KG1 (cell line): ENCODE measurements at places on chromosomes 16 and 17.

DNA sequence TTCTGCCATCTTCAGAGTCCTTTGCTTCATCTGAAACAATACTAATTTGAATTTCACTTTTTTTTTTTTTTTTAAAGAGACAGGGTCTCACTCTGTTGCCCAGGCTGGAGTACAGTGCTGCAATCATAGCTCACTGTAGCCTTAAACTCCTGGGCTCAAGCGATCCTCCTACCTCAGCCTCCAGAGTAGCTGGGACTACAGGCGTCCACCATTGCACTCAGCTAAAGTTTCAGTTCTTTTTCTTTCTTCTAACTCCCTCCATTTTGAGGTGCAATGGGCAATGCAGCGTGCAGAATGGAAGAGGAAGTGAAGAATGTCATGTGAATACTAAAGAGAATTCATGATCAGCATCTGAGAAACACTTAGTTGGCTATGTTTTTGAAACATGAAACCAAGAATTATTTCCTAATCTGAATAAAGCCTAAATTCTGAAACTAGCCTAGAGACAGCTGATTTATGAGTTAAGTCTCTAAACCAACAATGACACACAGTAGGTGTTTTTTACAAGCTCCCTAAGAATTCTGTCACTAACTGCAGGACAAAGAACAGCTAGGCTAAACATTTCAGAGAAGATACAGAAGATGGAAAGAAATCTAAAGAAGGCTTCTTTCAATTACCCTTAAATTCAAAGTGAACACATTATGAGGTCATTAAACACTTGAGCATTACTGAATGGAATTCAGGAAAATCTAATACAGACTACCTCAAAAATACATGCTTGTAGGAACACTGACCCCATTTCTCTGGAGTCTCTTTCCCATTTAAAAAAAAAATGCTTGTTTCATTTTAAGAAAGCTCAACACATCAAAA lies 21.0 kb downstream of the SNN start:
- DNase-seq = no peak

GRCh38 chr16:24580665-24581064 lies 41.3 kb downstream of the RBBP6 start:
- no peak for DNase-seq

- no peak for DNase-seq
Measured at GRCh38 chr16:20762404-20763123, 1.2 kb upstream of the ACSM3 start.

DNA sequence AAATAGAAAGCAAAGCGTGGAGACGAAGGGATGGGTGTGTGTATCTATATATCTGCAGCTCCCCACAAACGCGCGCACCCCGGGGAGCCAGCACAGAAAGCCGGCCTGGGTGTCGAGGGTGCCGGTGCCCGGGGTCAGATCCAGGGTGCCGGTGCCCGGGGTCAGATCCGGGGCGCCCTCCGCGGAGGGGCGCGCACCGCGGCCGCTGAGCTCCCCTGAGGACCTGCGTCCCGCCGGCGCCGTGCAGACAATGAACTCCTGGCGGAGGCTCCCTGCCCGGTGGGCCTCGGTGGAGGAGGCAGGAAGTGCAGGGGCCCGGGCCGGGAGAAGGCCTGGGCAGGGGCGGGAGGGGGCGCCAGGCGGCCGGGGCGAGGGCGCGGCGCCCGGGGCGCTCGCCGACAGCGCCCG lies 1.1 kb downstream of the ZNF423 start:
- DNase-seq = no peak

GRCh38 chr17:69552986-69553667 lies 138.6 kb downstream of the MAP2K6 start:
- DNase-seq = no peak

DNA sequence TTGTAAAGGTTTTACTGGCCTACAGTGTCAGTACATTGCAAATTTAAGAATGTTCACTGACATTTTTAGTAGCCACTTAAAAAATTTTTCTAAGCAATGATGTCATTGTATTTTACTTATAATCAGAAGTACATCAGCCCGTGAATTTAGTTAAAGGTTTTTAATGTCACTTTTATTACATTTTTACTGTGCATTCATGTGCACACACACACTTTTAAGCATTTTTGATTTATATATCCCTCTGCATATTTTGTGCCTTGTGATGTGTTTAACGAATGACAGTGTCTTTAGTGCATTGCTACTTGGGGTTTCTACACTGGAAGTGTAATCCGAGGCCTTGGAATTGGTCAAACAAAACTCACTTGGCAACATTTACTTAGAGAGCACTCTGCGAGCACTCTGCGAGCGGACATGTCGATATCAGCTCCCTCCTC lies 190.4 kb downstream of the WWOX start:
- no peak for DNase-seq

DNA sequence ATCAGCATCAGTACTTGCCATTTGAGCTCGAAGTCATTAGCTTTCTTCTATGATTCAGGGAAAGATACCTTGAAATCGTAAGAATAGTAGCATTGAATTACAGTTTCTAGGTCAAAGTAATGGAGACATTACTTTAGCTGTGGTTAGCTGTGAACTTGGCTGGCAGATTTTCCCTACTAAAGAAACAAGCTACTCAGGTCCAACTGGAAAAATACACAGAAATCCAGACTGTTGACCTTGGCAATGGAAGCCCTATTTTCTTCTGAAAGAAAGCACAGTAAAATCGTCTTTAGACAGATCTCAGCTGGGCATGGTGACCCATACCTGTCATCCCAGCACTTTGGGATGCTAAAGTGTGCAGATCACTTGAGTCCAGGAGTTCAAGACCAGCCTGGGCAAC lies 13.4 kb upstream of the DNAJA2 start:
- DNase-seq = no peak

DNA sequence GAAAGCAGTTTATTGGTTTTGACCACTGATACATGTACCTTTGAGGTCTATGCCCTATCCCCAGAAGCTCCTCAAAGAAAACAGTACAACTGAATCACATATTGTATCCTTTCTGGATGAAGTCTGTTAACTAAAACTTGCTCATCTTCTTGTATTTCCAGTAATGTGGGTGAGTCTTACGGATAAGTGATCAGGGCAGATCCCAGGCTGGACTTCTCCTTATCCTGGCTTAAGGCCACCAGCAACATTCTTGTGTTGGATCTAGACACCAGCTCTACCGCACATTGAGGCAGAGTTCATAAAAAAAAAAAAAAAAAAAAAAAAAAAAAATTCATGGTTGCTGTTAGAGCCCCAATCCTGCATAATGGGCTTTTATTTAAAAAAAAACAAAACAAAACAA lies 536.7 kb upstream of the HSBP1 start:
- DNase-seq = no peak

DNA sequence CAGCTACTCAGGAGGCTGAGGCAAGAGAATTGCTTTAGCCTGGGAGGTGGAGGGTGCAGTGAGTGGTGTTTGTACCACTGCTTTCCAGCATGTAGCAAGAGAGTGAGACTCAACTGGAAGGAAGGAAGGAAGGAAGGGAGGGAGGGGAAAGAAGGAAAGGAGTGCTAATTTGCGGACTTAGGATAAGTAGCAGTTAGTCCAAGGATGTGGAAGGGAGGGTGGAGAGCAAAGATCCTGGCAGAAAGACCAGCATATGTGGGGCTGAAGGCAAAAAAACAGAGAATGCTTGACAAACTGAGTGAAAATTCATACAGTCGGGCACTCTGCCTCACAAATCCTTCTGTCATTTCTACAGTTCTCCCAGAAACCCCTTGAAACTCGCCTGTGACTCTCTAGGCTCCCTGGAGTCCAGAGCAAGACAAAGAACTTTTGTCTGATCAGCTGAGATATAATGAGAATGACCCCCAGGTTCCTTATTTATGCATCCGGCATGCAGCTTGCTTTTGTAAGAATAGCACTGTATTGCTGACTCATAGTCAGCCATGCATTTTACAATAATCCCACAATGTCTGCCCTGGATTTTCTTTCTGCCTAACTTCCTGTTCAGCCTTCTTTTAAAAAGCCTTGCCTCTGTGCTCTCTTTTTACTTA lies 31.5 kb downstream of the CDK5RAP3 start:
- DNase-seq = no peak

GRCh38 chr17:57987581-57988300 lies at the start of gene VEZF1:
TSS of gene VEZF1 (minus strand) at chr17:57988254. CDS start at chr17:57988111, 143 bp downstream.
- DNase-seq = no peak

DNA sequence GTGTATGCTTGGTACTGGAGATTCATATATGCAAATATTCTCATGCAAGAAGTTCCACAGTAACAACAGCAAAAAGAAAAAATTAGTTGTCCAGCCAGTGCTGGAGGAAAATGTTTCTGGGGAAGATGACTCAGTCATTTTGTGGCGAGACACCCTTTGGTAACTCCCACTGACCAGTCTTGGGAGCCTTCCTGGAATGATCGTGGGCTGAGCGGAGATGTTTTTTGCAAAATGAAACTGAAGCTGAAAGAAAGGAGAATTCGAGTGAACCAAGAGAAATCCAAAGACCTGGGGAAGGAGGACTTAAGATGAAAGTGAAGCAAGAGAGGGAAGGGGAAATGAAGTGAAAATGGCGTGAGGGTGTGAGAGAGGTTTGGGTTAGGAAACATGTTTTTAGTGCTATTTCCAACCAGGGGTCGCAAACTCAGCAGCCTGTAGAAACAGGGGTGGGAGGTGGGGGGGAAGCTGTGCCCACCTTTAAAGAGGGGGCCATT lies 5.2 kb downstream of the ITPRIPL2 start:
- DNase-seq = peak; percentile 23

DNA sequence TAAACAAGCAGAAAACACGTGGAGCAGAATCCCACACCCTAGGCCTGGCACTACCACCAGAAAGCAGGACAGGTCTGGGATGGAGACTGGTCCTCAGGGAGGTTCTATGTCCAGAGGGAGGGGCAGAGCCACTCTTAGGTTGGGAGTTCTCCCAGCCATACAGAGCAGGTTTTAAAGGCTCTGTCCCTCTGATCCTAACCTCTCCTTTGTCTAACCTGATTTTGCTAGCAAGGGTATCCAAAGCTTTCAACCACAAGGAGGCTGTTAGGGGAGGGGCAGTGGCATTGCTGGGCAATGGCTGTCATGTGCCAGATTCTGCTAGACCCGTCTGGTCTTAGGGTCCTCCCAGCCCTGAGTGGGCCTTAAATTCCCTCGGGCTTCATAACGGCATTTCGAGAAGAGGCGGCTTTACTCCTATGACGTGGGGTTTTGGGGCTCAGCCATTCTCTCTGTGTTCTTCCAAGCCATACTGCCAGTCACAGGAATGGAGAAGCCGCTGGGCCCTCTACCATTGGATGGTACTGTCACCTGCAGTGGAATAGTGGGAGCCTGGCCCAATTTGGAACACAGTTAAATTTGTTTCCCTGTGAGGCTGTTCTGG lies 5.7 kb downstream of the TPPP3 start:
- no peak for DNase-seq

- DNase-seq = no peak
Measured at GRCh38 chr16:57531253-57531575, 5.2 kb downstream of the CCDC102A start.

DNA sequence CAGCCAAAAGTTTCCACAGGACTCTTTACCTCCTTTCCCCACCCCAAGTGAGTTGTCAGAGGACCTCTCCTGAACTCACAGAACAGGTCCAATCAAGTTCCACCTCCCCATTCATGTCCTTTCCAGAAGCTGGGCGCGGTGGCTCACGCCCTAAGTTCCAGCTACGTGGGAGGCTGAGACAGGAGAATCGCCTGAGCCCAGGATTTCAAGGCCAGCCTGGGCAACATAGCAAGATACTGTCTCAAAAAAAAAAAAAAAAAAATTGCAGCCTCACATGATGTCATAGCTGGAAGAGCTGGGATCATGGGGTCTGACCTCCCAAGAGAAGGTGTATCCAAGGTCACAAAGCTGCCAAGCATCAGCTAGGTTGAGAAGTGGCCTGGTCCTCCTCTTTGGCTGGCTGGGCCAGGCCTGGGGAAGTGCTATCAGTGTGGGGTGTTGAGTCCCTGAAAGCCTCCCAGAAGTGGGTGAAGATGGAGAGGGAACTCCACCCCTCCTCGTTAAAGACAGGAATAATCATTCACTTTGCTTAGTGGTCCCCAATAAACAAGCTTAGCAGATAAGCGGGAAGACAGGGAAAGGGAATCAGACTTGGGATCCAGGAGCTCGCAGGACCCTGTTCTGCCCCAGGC lies 5.5 kb upstream of the MNT start:
- no peak for DNase-seq

- no peak for DNase-seq
Measured at GRCh38 chr16:64450177-64450576, 671.7 kb downstream of the CDH11 start.

DNA sequence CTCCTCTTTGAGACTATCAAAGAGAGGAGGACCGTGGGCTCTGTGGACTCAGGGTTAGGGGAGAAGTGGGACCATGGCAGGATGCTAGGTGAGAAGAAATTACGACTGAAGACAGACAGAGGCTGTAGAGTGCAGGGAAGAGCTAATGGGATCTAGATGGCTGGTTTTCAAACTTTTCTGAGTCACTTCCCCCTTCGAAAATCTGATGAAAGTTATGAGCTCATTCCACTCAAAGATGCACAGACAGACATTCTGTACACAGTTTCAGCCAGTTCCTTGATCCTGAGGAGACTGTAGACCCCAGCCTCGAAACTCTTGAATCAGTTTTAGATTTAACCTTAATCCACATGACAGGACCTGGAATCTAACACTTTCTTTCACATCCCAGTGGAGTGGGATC lies 40.7 kb downstream of the RGS9 start:
- DNase-seq = no peak

GRCh38 chr16:24713379-24713778 lies 16.1 kb upstream of the TNRC6A start:
- DNase-seq = no peak

DNA sequence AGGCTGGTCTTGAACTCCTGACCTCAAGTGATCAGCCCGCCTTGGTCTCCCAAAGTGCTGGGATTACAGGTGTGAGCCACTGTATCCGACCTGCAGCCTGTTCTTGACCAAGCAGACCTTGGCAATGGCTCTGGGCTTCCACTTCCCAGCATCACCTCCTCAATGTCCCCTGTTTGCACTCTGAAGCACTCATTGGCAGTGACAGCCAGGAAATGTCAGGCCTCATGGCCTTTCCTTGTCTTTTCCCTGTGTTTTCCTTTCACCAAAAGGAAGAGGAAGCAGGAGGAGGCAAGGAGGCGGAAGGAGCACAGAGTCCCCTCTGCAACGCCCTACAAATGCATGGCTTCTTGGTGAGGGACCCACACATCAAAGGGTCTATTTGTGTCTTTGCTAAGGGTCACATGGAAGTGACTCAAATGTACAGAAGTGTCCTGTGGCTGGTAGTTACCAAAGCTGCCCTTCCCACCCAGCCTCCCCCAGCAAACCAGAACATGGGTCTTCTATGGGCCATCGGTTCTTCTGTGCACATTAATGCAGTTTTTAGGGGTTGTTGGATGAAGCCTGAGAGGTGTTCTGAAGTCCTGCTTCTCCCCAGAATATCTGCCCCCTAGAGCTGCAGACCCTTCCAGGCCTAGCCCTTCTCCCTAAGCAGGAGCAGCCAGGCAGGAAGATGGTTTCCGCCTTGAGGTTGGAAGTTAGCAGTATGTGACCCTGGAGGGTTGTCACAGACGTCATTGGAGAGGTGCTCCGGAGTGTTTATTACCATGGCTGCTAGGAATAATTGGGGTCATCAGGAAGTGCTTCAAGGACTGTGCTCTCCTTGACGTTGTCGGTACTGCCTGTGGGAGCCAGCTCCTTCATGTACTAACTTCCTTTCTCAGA lies 60.8 kb downstream of the WIPI1 start:
- no peak for DNase-seq

- no peak for DNase-seq
Measured at GRCh38 chr16:85996843-85997242, 97.9 kb downstream of the IRF8 start.
